ENCODE measurements at places on chromosomes 11 and 22.

GRCh38 chr11:83543706-83544439 is 257.7 kb upstream of the CCDC90B start:
- DNase-seq = no peak

DNA sequence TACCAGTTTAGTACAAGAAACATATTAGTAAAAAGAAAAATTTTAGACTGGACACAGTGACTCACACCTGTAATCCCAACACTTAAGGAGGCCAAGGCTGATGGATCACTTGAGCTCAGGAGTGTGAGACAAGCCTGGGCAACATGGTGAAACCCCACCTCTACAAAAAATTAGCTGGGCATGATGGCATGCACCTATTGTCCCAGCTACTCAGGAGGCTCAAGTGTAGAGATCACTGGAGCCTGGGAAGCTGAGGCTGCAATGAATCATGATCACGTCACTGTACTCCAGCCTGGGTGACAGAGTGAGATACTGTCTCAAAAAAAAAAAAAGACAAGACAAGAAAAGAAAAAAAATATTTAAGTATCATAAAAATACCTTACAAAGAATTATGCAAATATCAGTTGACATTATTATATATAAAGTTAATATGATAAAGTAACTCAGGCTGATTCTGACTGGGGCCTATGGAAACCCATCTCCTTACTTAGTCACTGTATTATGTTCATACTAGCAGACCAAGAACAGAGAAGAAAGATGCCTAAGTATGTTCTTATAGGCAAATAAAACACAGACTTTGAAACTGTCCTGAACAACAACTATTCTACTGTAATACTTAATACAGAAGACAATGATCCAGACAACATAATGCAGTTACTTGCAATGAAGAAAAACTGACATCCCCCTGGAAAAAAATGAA is 27.3 kb downstream of the FAM168A start:
- DNase-seq = peak; percentile 35

DNA sequence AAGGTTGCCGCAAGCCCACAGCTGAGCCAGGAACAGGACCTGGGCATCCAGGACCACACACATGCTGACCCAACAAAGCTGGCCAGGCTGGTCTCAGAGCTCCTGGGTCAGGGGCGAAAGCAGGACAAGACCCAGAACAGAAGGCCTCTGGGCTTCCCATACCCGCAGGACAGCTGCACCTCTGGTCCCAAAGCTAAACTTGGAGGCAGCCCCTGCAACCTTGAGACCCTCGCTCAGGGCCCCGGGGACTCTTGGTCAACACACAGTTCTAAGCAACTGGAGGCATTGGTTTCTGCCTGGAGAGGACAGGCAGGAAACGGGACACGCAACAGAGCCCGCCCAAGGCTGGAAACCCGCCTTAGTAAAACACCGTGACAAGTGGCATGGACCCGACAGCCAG is 11.4 kb downstream of the WNT7B start:
- DNase-seq = no peak

- no peak for DNase-seq
Measured at GRCh38 chr22:34416022-34416860, 496.0 kb upstream of the LARGE1 start.

- DNase-seq = peak; percentile 1
Measured at GRCh38 chr11:18012122-18012905, 533 bp downstream of the SERGEF start.

GRCh38 chr22:43823353-43823908 is 11.3 kb upstream of the EFCAB6 start:
- no peak for DNase-seq

All from dermis microvascular lymphatic vessel endothelial cell (primary cell).